ENCODE measurements at places on chromosomes 2 and 18.

GRCh38 chr2:24486636-24487205 is 4.3 kb upstream of the NCOA1 start:
- DNase-seq, result no peak

DNA sequence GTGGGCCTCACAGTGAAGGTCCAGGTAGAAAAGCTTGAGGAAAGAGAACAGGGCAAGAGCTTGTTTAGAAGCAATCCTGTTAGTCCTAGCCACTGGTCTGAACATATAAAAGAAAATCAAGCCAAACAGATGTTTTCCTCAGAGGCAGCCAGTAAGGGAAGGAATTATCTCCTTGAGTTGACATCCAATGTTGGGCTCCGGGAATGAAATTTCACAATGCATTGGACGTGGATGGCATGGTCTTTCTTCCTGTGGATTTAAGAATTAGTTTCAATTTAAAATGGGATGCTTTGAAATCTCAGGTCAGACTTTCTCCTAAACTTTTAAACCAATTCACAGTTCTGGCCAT is 92.1 kb downstream of the ACKR3 start:
- no peak for DNase-seq

GRCh38 chr2:128623776-128624761 is 305.4 kb upstream of the HS6ST1 start:
- DNase-seq, result peak; percentile 76

DNA sequence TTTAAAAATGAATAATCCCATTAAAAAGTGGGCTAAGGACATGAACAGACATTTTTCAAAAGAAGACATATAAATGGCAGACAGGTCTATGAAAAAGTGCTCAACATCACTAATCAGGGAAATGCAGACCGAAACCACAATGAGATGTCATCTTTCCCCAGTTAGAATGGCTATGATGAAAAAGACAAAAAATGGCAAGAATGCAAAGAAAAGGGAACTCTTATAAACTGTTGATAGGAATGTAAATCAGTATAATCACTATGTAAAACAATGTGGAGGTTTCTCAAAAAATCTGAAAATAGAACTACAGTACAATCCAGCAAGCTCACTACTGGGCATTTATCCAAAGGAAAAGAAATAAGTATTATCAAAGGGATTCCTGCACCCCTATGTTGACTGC is 169.2 kb downstream of the METTL4 start:
- DNase-seq, result peak; percentile 42

- peak; percentile 97 for DNase-seq
Observed at GRCh38 chr2:137935591-137935990, 28.7 kb upstream of the HNMT start.

GRCh38 chr18:57806201-57806977 is 3.3 kb upstream of the ATP8B1 start:
- DNase-seq, result peak; percentile 8

DNA sequence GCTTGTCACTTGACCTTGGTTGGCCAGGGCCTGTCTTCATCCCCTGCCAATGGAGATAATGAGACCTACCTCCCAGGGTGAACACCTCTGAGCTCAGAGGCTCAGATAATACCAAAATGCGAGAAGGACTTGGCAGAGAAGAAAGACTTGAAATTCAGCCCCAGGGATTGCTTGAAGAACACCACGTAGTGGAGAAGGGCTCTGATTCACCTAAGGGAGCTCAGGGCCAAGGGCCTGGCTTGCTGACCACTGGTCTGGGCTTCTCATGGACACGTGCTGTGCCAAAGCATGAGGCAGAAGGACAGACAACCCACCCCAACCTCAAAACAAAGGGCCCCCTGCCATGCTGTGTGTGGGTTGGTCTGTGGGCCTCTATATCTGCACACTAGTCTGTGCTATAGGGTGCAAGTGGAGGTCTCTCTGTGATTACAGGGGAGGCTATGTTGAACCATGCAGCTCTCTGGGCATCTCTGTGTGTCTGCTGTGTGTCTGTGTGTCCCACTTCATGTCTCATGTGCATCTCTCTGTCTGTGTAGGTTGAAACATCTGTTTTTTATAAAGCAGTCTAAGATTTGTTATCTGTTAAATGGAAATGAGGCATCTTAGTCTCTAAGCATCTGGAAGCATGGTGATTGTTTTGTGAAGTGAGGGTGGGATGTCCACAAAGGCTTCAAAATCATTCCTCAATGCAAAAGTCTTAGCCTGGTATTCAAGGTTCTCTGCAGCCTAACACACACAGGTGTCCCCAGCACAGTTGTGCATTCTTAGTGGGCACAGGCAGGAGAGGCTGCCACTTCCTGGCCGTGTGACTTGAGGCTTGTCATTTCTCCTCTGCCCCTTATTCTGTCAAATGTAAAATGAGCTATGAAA is 61.0 kb upstream of the EPAS1 start:
- no peak for DNase-seq

DNA sequence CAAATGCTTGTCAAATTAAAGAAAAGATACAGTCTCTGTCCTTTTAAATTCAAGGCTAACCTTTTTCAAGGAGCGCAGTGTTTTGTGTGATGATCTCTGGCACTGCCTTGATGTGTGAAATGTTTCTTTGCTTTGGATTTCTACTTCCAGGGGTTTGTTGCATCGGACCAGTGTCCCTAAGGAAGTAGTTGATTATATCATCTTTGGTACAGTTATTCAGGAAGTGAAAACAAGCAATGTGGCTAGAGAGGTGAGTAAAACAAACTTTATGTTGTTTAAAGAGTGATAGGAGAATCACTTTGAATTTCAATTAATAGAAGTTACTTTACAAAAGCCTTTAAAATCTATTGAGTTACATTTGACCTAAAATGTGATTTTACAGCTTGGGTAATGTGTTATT is 28.8 kb downstream of the HADHB start:
- DNase-seq, result no peak

- DNase-seq, result no peak
Observed at GRCh38 chr2:107777974-107778373, 48.7 kb upstream of the RGPD4 start.

DNA sequence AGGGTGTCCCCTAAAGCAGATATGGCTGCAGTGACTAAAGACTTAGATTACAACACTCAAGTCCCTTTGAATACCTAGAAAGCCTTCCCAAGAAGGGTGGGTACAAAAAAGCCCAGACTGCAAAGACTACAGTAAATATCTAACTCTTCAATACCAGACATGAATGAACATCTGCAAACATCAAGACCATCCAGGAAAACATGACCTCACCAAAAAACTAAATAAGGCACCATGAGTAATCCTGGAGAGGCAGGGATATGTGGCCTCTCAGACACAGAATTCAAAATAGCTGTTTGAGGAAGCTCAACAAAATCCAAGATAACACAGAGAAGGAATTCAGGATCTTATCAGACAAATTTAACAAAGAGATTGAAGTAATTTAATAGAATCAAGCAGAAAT is 138.2 kb upstream of the OTOS start:
- peak; percentile 17 for DNase-seq

GRCh38 chr2:42927334-42928160 is 135.2 kb upstream of the HAAO start:
- no peak for DNase-seq

DNA sequence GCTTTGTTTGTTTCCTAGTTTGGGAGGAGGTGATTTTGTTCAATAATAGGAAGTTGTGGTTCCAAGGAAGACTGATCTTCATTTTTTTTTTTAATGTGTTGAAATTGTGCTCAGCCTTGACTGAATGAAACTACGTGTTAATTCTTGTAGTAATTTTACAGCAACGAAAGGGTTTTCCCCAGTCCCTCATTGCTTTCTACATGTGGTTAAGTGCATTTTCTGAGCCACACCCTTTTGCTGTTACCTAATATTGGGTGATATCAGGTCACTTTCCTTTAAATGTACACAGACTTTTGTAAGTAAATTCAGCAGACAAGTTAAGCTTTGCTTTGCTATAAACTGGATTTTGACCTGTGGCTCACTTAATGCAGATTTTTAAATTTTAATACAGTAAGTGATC is 73.6 kb downstream of the OTX1 start:
- DNase-seq, result no peak

DNA sequence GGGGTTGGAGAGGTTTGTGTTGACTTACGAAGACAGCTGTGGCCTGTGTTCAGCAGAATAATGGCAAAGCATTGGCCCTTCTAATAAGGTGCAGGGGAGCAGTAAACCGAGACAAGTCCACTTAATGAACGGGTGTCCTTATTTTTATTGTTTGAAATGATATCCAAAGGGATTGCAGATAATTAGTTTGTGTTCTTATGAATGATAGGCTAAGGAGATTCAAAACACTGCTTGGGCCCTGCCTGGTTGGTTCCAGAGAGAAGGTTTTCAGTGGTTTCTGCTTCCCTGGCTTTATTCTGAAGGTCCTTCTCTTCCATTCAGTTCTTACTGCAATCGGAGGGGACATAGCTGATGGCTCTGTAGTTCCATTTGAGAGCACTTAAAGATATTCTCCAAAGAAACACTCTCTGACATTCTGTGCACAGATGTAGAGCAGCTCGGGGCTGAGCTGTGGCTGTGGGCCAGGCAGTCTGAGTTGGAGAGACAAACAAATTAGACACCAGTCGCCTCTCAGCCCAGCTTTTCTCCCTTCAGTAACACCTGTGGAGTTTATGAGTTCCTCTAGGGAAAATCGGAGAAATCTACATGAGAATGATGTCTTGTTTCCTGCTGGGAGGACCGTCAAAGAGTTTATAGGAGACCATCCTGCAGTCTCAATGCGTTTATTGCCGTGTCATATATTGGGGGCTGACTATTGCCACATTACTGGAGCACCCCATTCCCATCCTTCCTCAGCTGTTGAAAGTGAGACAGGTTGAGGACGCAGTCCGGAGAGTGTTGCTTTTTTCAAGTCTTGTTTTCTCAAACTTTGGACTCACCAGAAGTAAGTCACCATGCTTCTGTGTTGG is 6.5 kb downstream of the GREB1 start:
- no peak for DNase-seq

DNA sequence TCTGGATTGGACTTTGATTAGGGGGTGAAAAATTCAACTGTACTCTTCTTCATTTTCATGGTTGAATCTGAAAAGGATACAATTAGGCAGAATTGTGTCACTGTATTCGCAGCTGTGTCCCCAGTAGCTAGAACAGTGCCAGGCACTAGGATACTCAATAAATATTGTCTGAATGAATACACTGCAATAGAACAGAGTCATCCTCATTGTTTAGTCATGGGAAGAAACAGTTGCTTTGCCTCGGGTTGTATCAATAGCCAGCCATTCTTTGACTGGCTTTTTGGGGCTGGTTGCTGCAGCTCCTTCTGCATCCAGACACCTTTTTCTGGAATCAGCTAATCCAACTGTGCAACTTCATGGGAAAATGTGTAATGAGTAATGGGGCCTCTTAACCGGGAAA is 18.1 kb upstream of the DYNC1I2 start:
- DNase-seq, result no peak

Data from amniotic epithelial cell (primary cell).